Activated naive CD4-positive, alpha-beta T cell treated with Interleukin-2 at 50 U/mL for 16 hours (primary cell): ENCODE measurements at places on chromosomes 4 and X.

GRCh38 chrX:14916017-14916674 lies 42.9 kb downstream of the MOSPD2 start:
- DNase-seq = no peak

DNA sequence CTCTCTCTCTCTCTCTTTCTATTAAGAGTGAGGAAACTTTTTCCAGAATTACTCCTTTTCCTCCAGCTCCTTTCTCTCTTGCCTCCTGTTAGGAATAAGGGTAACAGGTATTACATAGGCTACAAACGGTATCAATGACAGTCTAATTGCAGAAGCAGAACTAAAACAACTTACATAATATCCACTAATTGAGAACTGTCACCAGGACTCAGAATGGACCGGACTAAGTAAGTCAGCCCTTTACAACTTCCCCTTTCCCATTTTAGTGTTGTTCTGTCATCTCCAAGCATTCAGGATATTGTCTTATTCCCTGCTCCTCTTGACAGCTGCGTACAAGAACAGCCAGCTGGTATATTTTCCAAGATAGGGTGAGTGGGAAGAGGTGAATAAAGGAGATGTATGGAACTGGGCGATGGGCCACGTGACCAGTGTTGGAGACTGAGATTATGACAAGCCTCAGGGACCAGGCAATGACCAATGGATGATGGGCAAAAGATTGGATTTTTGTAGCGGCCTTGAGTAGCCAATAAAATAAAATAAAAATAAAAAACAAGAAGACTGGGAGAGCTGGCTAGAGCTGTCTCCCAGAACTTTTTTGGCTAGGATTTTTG lies 2.3 kb upstream of the FNIP2 start:
- DNase-seq = no peak

DNA sequence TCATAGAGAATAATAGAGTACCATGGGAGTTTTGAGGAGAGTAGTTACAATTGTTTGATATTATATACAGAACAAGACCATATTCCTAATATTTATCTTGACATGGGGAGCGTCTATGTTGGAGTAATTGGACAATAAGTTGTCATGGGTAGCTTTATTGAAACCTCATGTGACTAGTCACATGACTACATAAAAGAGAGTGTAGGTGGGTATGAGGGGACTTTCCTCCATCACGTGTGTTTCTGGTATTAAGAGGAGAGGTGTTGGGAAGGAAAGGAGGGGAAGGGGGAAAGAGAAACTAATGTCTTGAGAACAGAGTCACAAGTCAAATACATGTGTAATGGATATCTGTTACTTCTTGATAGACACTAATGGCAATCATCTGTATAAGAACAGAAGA lies 33.1 kb downstream of the PDLIM5 start:
- no peak for DNase-seq

GRCh38 chrX:16771483-16772398 lies 14.5 kb upstream of the TXLNG start:
- DNase-seq = no peak

DNA sequence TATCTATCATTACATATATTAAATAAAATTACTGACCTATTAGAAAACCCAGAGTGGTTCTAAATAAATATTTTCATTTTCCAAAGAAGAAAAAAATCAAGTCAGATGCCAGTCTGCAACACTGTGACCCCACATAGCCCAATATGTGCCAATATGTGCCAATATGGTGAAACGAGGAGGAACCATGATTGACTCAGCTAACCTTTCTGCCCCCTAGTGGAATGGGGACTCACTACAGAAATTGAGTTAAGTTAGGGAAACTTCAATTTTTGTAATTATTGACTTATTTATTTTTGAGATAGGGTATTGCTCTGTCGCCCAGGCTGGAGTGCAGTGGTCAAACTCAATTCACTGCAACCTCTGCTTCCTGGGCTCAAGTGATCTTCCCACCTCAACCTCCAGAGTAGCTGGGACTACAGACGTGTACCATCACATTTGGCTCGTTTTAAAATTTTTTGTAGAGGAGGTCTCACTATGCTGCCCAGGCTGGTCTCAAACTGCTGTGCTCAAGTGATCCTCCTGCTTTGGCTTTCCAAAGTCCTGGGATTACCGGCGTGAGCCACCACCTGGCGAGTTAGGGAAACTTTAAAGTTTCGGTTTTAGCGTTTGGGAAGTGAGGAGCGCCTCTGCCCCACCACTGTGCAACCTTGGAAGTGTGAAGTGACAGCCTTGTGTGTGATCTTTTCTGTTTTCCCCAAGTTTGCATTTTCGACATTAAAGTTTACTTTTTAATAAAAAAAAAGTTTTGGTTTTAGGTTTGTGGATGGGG lies 116.8 kb upstream of the SHISA3 start:
- no peak for DNase-seq

DNA sequence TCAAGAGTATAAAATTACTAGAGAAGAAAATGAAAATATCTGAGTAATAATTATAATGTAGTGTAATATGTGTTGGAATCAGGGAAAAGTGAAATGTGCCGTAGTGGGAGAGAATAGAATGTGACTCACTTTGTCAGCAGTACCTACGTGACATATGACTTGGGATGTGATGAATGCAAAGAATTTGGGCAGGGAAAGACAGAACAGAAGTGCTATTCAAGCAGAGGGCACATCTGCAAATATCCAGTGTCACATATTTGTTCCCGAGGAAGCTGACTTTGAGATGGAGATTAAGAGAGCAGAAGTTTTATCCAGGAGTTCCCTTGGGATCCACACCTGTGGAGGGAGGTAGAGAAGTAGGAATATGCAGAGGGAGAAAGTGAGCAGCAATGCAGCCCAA lies 69.3 kb upstream of the HS3ST1 start:
- DNase-seq = no peak

DNA sequence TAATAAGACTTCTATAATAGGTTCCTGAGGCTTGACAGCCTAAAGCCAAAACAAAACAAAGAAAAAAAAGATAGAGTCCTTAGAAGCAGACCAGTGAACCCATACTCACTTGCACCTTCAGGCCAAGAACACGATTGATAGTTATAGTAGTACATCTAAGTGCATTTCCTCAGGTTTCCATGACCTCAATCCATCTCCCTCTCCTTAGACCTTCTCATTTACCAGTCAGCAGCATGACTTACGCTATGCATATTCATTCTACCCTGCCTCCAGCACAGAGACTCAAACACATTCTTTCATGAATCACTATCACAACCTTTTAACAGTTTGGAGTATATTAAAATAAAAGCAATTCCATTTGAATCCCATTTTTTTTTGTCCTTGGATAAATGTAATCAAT lies 855.6 kb downstream of the CCSER1 start:
- no peak for DNase-seq

DNA sequence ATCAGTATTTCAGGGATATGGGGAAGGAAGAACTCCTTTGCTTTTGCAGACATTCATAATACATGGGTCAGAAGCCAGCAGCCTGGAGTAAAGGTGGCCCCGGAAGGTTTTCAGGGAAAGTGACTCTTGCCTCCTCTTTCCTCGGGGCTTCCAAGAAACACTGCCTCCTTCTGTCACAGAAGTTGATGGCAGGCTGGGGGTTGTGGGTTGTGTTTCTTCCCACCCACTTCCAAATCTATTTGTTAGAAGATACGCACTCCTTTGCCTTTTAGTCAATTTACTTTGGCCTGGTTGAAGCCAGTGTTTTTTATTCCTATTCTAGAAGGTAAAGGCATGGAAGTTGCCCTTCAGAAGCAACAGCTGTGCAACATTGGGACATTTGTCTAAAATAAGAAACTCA lies 19.7 kb downstream of the KIT start:
- no peak for DNase-seq

- no peak for DNase-seq
Measured at GRCh38 chr4:40214661-40215418, 18.0 kb downstream of the RHOH start.

GRCh38 chrX:42460706-42461105 lies 317.3 kb downstream of the PPP1R2C start:
- no peak for DNase-seq

GRCh38 chrX:53088136-53088974 lies 5.6 kb upstream of the KANTR start:
- DNase-seq = peak; percentile 84

DNA sequence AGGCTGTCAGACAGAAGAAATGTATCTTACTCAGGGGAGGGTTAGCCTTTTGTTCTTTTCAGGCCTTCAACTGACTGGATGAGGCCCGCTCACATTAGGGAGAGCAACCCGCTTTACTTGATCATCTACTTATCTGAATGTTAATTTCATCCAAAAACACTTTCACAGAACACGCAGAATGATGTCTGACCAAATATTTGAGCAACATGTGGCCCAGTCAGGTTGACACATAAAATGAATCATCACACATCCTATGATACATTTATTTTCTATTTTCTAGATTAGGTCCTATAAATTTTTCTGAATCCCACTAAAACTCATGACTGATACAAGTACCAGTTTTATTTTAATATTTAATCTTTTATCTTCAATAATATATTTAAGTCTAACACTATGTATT lies 260.3 kb downstream of the IL15 start:
- no peak for DNase-seq

DNA sequence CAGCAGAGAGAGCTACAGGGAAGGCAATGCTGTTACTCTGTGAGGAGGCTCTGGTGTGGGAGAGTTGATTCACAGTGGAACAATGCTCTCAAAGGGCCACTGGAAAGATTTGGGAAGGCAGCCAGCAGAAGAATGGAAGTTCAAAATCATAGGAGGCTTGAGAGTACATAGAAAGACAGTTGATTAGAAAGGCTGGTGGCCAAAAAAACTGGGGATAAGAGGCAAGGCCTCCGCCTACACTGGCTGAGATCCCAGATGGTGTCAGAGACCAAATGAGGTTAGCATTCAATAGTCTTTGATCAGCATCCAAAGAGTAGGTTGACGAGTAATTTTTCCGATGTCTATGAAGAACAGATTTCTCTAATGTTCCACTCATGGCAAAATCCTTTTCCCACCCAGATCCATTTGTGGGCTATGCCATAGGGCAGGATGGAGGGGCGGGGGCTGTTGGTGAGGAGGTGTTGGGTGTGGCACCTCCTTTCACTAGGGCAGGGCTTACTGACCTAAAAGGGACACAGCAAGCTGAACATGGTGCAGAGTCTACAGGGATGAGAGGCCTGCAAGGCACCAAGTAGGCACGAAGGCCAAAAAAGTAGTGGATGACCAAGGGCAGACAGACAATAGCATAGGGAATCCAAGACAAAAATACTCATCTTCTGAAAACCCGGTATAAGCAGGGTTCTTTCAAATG lies 15.1 kb downstream of the TEC start:
- no peak for DNase-seq

GRCh38 chr4:20253735-20254409 lies 2.2 kb downstream of the SLIT2 start:
- no peak for DNase-seq

- no peak for DNase-seq
Measured at GRCh38 chr4:113012786-113013185, 36.7 kb upstream of the ANK2 start.

DNA sequence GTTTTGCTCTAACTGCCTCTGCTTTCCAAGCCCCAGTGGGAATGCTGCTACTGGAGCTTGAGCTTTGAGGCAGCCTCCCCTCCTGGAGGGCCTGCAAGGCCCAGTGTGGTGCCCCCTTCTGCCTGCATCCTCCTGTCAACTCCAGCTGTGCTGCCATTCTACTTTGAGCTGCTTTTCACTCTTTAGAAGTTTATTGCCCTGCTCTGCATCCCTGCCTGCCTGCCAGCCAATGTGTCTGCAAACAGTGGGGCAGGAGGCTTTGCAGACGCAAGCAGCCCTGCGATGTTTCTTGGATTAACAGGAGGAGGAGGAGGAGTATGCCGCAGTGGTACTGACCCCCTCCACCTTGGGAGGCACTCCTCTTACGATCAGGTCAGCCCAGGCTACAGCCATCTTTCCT lies 16.4 kb downstream of the TMEM31 start:
- DNase-seq = no peak

- DNase-seq = peak; percentile 46
Measured at GRCh38 chr4:36348403-36348938, 67.1 kb downstream of the DTHD1 start.

- no peak for DNase-seq
Measured at GRCh38 chrX:77595848-77596247, 148.7 kb downstream of the FGF16 start.
